Stimulated activated CD4-positive, alpha-beta T cell treated with anti-CD3 and anti-CD28 coated beads, Interleukin-12 subunit alpha, Interleukin-12 subunit beta, amount 100 ng/mL, for 24 hours (primary cell): ENCODE measurements at places on chromosomes 16 and 17.
A peak's percentile ranks its signal among the peaks of the same experiment; 100 is the strongest.

DNA sequence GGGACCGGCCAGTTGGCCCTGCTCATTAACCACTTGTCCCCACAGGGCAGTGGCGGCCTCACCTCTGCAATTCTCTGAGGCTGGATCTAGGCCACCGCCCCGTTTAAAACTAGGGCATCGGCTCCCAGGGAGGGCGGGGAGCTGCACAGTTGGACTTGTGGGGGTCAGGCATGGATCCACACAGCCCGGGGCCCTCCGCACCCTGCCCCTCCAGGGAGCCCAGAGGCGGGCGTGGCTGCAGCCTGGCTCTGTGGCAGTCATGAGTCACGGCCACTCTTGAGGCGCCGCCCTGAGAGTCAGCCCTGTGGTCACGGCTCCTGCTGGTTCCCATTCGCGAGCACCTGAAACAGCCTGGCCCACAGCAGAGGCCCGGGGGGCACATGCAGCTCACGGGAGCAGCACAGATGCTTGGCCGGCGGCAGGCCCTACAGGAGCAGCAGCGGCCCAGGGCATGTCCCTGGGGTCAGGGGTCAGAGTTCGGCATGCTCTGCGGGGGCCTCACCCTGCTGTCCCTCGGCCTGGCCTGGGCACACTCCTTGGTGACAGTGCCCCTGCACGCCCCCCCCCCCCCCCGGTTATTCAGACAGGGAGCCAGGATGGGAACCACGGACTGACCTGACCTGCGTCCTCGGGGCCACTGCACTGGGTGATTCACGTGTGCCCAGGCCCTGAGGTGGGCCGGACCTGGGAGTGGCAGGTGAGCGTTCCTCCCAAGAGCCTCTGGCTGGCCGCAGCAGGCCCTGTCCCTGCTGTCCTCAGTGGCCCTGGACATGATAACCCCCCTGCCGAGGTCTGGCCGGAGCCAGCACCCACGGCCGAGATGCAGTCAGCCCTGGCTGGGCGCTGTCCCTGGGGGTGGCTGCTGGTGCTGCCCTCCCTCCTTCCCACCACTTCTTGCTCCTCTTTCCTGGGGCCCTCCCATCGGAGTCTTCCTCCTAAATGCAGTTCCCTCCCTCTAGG lies 8.2 kb downstream of the CAPN15 start:
- DNase-seq, result no peak

- DNase-seq, result peak; percentile 77
These were observed 647 bp downstream of the UNK start for GRCh38 chr17:75785016-75785890.

GRCh38 chr17:34235389-34236028 lies 19.6 kb upstream of the CCL2 start:
- no peak for DNase-seq

DNA sequence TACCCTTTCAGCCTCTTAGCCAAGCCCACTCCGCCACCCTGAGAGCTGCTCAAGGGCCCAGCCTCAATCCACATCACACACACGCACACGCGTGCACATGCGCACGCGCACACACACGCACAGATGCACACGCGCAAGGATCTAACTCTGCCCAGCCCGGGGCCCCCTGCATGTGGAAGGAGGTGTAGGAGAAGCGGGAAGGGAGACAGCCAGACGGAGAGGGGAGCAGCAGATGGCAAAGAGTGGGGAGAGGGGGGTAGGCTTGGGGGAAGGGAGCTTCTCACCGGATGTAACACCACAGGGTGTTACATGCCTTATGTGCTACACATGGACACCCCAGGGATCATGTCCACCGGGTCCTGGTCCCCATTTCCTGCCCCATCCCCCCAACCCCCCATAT lies 15.3 kb downstream of the DLG4 start:
- DNase-seq, result no peak

- DNase-seq, result no peak
These were observed 80.8 kb downstream of the ZDHHC7 start for GRCh38 chr16:84930298-84931106.
